ENCODE measurements at places on chromosomes 1 and 21.

- no peak for DNase-seq
These were observed 50.5 kb downstream of the ZFYVE9 start for GRCh38 chr1:52192436-52192835.

DNA sequence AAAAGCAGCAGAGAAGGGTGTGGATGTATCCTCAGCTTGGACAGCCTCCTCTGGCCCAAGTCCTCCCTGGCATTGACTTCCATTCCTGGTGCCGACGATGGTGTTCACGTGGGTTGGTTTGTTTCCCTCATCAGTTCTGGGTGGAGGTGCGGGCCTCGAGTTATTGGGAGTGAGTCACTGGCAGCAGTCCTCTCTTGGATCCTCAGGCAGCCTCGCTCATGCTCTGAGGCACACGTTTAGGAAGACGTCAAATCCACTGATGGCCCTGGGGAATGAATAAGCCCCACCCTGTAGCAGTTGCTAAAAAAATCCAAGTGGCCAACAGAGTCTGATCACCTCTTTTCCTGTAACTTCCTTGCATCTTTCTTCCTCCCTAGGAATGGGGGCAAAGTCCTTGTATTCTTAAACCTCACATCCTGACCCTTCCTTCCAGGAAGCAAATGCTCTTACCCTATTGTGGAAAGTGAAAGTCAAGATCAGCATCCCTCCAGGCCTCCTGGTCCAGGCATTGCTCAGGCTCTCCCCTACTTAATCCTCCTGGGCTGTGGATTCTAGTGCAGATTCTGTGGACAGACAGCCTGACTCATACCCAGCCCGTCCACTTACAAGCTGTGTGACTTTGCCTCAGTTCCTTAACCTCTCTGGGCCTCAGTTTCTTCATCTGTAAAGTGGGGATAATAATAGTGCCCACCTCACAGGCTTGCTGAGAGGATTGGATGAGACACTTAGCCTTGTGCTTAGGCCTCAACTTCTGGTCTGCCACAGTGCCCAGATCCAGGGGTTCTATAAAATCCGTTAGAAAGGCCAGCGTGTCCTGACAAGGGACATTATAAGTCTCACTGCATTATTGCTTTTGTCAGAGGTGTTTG is 111.1 kb downstream of the TLR5 start:
- DNase-seq = no peak

- peak; percentile 76 for DNase-seq
These were observed 42.5 kb downstream of the LGR6 start for GRCh38 chr1:202235856-202236837.

GRCh38 chr1:237878406-237878805 is 12.3 kb downstream of the ZP4 start:
- DNase-seq = no peak

DNA sequence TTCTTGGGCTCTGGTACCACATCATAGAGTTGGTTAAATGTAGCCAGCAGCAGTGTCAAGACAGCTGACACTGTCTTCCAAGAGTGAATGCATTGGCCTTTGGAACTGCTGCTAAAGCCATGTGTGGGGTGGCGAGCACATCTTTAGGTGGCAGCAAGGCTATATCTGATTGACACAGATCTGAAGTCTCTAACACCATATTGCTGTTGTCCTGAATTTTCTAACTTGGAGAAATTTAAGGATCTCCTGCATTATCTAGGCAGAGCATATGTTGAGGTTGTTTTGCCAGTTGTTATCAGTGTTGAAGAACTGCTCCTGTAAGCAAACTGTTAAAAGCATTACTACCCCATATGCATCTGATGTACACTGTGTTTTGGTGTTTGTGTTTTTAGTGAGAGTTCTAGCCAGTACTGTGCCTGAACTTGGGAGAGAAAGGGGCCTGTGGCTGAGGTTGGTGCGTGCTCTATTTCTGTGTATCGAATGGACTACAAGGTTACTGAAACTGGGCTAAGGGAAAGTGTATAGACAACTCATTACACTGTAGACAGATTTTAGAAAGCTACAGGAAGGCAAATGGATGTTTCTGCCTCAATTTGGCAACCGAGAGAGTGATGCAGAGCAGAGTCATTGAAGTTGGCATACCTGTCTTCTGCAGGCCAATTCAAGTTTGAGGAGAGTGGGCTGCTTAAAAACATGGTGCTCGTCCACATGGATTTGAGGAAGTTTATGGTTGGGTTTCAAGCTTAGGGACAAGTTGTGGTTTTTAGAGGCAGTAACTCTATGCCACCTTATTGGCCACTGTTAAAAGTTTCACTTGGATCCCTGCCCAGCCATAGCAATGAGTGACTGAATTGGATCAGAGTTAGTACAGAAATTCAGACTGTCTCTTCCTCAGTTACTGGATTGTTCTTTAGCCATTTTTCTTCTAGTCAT is 16.9 kb downstream of the DYRK3 start:
- DNase-seq = peak; percentile 38

DNA sequence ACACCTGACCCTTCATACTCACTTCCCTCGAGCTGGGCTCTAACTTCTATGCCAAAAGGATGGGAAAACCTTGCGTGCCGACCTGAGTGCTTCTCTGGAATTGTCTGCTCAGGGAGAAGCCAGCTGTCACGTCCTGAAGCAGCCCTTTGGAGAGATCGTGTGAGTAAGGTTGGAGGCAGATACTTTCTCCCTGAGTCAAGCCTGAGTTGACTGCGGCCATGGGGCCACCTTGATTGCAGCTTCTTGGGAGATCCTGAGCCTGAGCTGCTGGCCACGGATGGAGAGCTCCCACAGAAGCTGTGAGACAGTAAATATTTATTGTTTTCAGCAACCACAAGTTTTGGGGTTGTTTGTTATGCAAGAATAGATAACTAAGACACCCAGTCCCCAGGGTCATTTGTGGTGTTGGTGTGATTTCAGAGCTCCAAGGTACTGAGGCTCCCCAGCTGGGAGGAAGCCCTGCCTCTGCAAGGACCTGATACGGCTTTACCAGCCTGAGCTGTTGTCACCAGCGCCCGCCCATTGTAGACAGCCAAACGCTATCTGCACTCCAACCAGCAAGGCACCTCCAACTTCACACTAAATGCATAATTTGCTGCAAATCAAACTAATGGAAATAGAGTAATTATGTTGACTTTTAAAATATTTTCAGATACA is 531.6 kb downstream of the PTPRU start:
- DNase-seq = no peak

GRCh38 chr1:246162560-246162959 is 344.5 kb downstream of the SMYD3 start:
- no peak for DNase-seq

GRCh38 chr1:55181666-55182065 is 33.5 kb downstream of the USP24 start:
- no peak for DNase-seq

DNA sequence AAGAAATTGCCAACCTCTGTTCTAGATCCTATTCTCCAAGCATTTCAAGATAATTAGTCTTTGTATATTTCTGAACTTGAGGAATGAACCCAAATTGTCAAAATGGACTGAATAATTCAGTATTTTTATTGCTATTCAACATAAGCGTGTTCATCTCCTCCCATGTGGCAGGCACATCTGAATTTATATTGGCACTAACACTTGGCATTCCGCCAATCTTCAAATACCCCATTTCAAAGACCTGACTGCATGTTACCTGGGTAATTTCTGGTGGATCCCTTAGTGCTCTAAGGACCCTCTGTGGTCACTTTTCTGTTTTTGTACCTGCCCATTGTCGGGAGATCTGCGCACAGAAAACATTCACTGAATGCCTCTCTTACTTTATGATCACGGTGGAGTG is 66.6 kb downstream of the BACE2 start:
- no peak for DNase-seq

GRCh38 chr1:109188781-109189180 is 24.9 kb upstream of the SARS1 start:
- no peak for DNase-seq

GRCh38 chr1:53826367-53826766 is 11.7 kb downstream of the NDC1 start:
- peak; percentile 22 for DNase-seq
